ENCODE measurements at places on chromosomes 1 and 21. TPM values are rescaled to one million over a fixed set of nuclear protein-coding genes. Genes with fewer than 3 reads are reported as not detected.

Gene SPRR2A
- total RNA-seq: not detected

DNA sequence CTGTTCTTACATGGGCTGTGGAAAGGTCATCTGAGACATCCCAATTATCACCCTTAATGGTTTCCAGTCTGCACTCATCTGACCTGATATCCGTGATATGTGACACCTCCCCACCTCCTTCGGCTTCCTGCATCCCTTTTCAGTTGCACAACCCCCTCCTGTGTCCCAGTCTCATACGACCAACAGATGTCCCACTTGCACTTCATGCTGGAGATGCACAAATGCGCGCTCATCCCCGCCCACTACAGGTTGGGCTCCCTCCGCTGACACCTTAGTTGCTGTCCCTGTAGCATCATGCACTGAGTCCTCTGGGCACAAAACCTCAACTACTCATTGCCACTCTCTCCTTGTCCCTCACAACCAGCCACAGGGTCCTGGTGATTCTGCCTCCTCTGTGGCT lies 94.4 kb downstream of the MIS18A start:
- H3K36me3 ChIP-seq: no peaks in the 10 kb centered on the region
- H3K4me1 ChIP-seq: no peaks in the 10 kb centered on the region
- peaks cover 20% of the 10 kb centered on the region for H3K27me3 ChIP-seq
- H3K27ac ChIP-seq: no peak overlapping the region
- no peak overlapping the region for H3K4me3 ChIP-seq
- no peak for DNase-seq

DNA sequence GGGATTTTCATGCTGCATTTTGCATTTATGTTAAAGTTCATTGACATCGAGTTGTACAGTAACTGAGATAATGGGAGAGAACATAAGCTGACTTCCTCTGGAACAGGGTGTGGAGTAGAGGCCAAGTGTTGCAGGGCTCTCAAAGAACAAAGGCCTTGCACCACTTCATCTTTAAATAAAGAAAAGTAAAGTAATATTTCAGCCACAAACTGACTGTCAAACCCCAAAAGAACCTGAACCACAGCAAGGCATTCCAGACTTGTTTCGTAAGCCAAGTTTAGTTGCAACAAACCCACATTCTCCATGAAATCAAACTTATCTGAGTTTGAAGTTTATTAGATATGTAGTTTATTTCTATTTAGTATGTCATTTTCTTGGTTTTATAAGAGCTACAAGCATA lies 19.1 kb upstream of the HMGCS2 start:
- no peak overlapping the region for H3K27ac ChIP-seq
- peaks cover 8% of the 10 kb centered on the region for H3K4me1 ChIP-seq
- H3K36me3 ChIP-seq: peaks cover 2% of the 10 kb centered on the region
- H3K4me3 ChIP-seq: no peak overlapping the region
- peaks cover 54% of the 10 kb centered on the region for H3K27me3 ChIP-seq

DNA sequence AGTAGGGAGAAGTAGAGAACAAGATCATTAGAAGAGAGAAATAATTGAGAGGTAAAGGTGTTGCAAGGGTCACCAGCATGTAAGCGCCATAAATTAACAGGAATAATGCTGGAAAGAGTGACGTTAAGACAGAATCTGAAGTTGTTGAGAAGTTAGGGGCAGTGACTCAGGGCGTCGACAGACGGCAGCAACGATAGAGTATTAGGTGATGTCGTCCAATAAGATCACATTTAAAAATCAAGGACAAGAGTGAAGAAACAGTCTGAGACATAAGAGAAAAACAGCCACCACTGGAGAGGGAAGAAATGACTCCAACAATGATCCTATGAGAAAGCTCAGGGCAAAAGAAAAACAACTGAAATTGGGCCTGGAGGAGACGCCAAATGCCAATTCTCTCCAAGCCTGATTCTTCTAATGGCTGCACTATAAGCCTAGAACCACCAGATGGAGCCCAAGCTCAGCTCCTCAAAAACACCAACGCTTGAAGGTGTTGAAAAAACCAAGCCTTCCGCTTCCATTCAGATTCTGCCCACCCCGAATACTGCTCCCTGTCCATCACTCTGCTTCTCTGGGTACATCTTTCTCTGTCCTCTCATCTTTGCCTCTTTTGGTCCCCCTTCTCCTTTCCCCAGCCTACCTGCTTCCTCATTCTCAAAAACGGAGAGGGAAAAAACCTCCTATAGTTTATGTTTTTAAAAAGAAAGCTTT lies 70.0 kb downstream of the LUZP1 start:
- peak overlapping the region; percentile 86 for H3K27ac ChIP-seq
- DNase-seq: no peak
- H3K27me3 ChIP-seq: no peaks in the 10 kb centered on the region
- H3K4me1 ChIP-seq: peaks cover 50% of the 10 kb centered on the region
- H3K4me3 ChIP-seq: peak overlapping the region; percentile 53

Gene LCE1F
- total RNA-seq: not detected

DNA sequence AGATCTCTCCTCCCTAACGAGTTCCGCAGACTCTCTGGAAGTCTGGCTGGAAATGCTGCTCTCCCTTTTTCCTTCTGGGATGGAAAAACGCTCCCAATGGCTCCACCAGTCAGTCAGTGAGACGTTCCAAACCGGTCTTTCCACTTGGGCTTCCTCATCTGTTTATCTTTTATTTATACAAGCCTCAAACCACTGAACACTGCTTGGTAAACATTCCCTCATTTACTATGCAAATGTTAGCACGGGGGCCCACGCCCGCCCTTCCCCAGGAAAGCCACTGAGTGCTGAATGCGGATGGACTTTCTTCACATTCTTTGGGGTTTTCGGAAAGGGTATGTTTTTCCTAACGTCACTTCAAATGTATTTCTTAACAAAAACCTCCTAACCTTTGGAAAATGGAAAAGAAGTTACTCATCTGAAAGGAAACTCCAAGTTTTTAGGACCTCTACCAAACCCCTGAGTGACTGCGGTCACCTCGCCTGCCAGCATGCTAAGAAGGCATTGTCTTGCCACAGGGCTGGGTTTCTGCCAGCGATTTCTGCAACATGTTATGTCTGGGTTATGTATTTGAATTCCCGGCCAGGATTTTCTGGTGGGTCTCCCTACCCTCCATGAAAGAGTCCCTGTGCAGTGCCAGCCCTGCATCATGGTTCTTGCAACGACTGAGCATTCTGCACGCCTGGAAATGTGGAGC lies 14.0 kb upstream of the UMODL1 start:
- no peak overlapping the region for H3K4me3 ChIP-seq
- H3K27ac ChIP-seq: no peak overlapping the region
- H3K36me3 ChIP-seq: no peaks in the 10 kb centered on the region
- peaks cover 15% of the 10 kb centered on the region for H3K4me1 ChIP-seq
- no peak for DNase-seq

Gene CYP4X1
- not detected for total RNA-seq

- no peaks in the 10 kb centered on the region for H3K27me3 ChIP-seq
- no peaks in the 10 kb centered on the region for H3K4me1 ChIP-seq
- no peak for DNase-seq
- no peaks in the 10 kb centered on the region for H3K36me3 ChIP-seq
- no peak overlapping the region for H3K27ac ChIP-seq
- no peak overlapping the region for H3K4me3 ChIP-seq
Observed at GRCh38 chr1:107264007-107264406, 123.2 kb downstream of the NTNG1 start.

GRCh38 chr1:22900451-22900850 lies 72.2 kb downstream of the LACTBL1 start:
- peaks cover 5% of the 10 kb centered on the region for H3K36me3 ChIP-seq
- no peak overlapping the region for H3K27ac ChIP-seq
- no peak overlapping the region for H3K4me3 ChIP-seq
- DNase-seq: no peak
